ENCODE measurements at places on chromosomes 1 and 21. TPM values are rescaled to one million over a fixed set of nuclear protein-coding genes. Genes with fewer than 3 reads are reported as not detected.

DNA sequence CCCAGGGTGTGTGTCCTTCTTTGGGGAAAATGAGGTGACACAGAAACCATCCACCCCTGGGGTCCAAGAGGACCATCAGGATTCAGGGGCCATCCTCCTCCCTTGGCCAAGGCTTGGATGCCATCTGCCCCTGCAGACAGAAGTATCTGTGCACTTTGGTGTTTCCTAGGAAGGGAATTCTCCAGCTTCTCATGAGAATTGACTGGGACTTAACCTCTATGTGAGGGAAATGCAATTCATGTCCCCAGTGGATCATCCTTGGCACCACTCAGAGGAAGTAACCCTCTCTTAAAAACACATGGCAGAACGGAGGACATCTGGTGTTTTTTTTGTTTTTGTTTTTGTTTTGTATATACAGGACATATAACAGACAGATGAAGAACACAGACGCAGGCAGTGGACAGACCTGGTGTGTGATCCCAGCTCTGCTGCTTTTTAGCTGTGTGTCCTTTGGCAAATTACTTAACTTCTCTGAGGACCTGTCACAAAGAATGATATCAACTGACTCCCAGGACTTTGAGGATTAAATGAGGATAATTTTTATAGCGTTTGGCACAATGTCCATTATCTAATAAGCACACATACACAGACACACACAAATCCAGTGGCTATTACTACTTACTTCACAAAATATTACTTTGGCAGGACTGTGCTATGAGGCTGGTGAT lies 3.8 kb downstream of the TNN start:
- no peak overlapping the region for H3K4me3 ChIP-seq
- no peak overlapping the region for H3K27ac ChIP-seq
- H3K4me1 ChIP-seq, result peaks cover 24% of the 10 kb centered on the region

- H3K27me3 ChIP-seq, result peaks cover 29% of the 10 kb centered on the region
- no peaks in the 10 kb centered on the region for H3K36me3 ChIP-seq
- DNase-seq, result no peak
- no peaks in the 10 kb centered on the region for H3K4me1 ChIP-seq
These were observed 25.4 kb upstream of the VWA5B1 start for GRCh38 chr1:20265250-20265649.

- no peaks in the 10 kb centered on the region for H3K36me3 ChIP-seq
- no peak overlapping the region for H3K27ac ChIP-seq
- H3K4me1 ChIP-seq, result no peaks in the 10 kb centered on the region
These were observed 52.1 kb upstream of the LGALS8 start for GRCh38 chr1:236471653-236472052.

- peaks cover 50% of the 10 kb centered on the region for H3K4me1 ChIP-seq
- peak overlapping the region; percentile 100 for H3K4me3 ChIP-seq
- H3K27me3 ChIP-seq, result no peaks in the 10 kb centered on the region
- DNase-seq, result peak; percentile 90
- peaks cover 4% of the 10 kb centered on the region for H3K36me3 ChIP-seq
- H3K27ac ChIP-seq, result peak overlapping the region; percentile 100
These were observed 161.2 kb downstream of the RUNX1 start for GRCh38 chr21:34887725-34888568.

GRCh38 chr1:230171356-230172015 lies 104.4 kb downstream of the GALNT2 start:
- H3K36me3 ChIP-seq, result no peaks in the 10 kb centered on the region
- DNase-seq, result no peak
- no peaks in the 10 kb centered on the region for H3K27me3 ChIP-seq
- no peak overlapping the region for H3K4me3 ChIP-seq

DNA sequence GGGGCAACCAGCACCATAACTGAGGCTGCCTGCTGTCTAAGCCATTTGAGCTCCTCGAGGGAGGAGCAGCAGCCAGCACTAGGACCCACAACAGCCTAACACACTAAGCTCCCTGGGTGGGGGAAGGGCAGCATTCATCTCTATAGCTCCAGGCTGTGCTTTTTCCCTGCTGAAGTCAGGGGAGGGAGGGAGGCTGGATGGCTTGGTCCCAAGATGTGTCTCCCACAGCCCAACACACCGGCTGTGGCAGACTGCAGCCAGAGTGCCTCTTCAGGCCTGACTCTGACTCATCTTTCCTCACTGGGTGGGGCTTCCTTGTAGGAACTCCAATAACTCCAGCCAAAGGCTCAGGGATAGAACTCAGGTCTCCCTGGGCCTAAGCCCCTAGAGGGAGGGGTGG lies 296.3 kb downstream of the PRDM2 start:
- H3K4me3 ChIP-seq, result no peak overlapping the region
- peaks cover 11% of the 10 kb centered on the region for H3K27me3 ChIP-seq

DNA sequence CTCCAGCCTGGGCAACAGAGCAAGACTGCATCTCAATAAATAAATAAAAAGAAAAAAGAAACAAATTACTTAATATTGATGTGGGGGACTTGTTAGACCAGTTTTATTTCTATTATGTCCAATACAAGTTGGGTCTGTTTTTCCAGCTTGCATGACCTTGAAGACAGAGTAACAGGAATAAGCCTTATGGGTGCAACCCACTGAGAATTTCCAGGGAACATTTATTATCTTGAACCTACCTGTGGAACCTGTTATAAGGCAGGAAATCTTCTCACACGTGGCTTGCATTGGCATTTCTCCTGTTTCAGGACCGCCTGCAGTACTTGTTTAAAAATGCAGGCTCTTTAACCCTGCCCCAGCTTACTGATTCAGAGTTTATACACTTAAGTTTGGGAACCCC lies 64.0 kb downstream of the ZBTB17 start:
- peaks cover 27% of the 10 kb centered on the region for H3K4me1 ChIP-seq
- DNase-seq, result no peak
- H3K36me3 ChIP-seq, result peaks cover 2% of the 10 kb centered on the region
- no peak overlapping the region for H3K27ac ChIP-seq
- H3K27me3 ChIP-seq, result no peaks in the 10 kb centered on the region
- H3K4me3 ChIP-seq, result no peak overlapping the region

DNA sequence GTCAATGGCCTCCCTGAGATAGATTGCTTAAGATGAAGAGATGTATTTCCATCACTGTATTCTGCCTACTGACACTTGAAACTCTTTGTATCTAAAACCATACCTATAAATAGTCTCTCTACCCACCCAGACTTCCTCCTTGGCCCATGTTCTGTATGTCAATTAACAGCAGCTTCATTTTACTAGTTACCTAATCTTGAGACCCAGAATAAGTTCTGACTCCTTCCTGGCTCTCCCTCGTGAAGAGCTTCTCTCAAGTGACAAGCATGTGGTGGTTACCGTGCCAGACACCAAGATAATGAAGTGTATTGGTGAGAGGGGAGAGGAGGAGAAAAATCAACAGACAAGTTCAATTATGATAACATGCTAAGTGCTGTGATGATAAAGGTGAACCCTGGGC lies 128.8 kb upstream of the RAVER2 start:
- no peak for DNase-seq
- H3K27me3 ChIP-seq, result no peaks in the 10 kb centered on the region
- no peak overlapping the region for H3K4me3 ChIP-seq
- H3K36me3 ChIP-seq, result peaks cover 6% of the 10 kb centered on the region
- H3K4me1 ChIP-seq, result peaks cover 7% of the 10 kb centered on the region

- H3K4me3 ChIP-seq, result peak overlapping the region; percentile 83
- peaks cover 5% of the 10 kb centered on the region for H3K36me3 ChIP-seq
- peaks cover 8% of the 10 kb centered on the region for H3K27me3 ChIP-seq
These were observed 2.2 kb downstream of the PAQR6 start for GRCh38 chr1:156245451-156246232.

- DNase-seq, result no peak
- H3K4me3 ChIP-seq, result no peak overlapping the region
- peaks cover 3% of the 10 kb centered on the region for H3K36me3 ChIP-seq
- H3K27me3 ChIP-seq, result peaks cover 35% of the 10 kb centered on the region
- H3K4me1 ChIP-seq, result peaks cover 15% of the 10 kb centered on the region
- no peak overlapping the region for H3K27ac ChIP-seq
These were observed 81.4 kb downstream of the SMYD2 start for GRCh38 chr1:214362188-214362882.

DNA sequence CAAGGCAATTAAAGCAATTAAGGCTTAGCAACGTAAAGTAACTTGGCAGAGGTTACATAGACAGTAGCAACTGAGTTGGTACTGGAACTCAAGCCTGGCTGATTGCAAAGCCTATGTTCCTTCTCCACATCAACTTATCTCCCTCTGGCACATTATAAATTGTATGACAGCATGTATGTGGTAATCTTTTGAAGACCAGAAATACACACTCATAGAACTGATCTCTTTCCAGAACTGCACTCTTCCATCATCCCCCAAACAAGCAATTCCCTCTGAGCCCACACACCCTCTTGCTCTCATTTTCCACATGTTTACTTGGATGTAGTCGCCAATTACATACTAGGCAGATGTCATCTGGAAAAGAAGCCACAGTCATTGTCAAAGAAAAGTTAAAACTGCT lies 502.2 kb downstream of the PLPP3 start:
- H3K27me3 ChIP-seq, result no peaks in the 10 kb centered on the region
- DNase-seq, result no peak
- H3K4me3 ChIP-seq, result no peak overlapping the region
- no peak overlapping the region for H3K27ac ChIP-seq

GRCh38 chr21:37357691-37358090 lies 8.9 kb upstream of the DYRK1A start:
- no peaks in the 10 kb centered on the region for H3K27me3 ChIP-seq
- no peak overlapping the region for H3K27ac ChIP-seq
- no peak for DNase-seq
- no peaks in the 10 kb centered on the region for H3K36me3 ChIP-seq
- H3K4me3 ChIP-seq, result no peak overlapping the region

GRCh38 chr1:115134231-115134630 lies 44.9 kb upstream of the TSPAN2 start:
- DNase-seq, result no peak
- H3K27ac ChIP-seq, result no peak overlapping the region
- H3K27me3 ChIP-seq, result peaks cover 11% of the 10 kb centered on the region
- H3K4me1 ChIP-seq, result peaks cover 6% of the 10 kb centered on the region
- no peak overlapping the region for H3K4me3 ChIP-seq
- no peaks in the 10 kb centered on the region for H3K36me3 ChIP-seq

Gene RBBP4
- total RNA-seq, result 274 TPM

Gene CCDC30
- 2.7 TPM for total RNA-seq

All from activated T-cell treated with anti-CD3 and anti-CD28 coated beads, Interleukin-2, amount 50 U/mL, for 72 hours (primary cell).